GM23248 (cell line): ENCODE measurements at places on chromosomes 13 and 19. TPM values are rescaled to one million over a fixed set of nuclear protein-coding genes. Genes with fewer than 3 reads are reported as not detected.

DNA sequence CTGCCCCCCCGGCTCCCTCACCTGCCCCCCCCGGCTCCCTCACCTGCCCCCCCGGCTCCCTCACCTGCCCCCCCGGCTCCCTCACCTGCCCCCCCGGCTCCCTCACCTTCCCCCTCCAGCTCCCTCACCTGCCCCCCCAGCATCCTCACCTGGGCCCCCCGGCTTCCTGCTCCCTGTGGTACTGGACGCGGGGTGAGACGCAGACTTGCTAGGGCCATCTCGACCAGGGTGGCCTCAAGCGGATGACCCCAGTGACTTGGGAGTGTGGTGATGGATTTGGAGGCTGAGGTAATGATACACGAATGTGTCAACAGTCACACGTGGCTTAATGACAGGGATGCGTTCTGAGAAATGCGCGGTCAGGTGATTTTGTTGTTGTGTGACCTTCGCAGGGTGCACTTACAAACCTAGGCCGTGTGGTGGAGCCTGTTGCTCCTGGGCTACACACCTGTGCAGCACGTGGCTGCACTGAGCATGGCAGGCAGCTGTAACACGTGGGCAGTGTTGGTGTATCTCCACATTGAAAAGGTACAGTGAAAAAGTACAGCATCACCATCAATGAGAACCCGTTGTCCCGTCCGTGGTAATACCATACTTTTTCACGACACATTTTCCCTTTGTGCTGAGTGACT, 197.8 kb downstream of the TEX29 start:
- no peaks in the 10 kb centered on the region for H3K36me3 ChIP-seq
- H3K4me1 ChIP-seq: no peaks in the 10 kb centered on the region
- 0 out of 2 replicates have a peak, but pooled peaks cover 6% of the 10 kb centered on the region for H3K27me3 ChIP-seq

GRCh38 chr13:50124536-50125303, 109.5 kb downstream of the KCNRG start:
- peak; percentile 74 for DNase-seq
- peak overlapping the region; percentile 93 for H3K27ac ChIP-seq
- H3K4me1 ChIP-seq: no peaks in the 10 kb centered on the region
- peak overlapping the region; percentile 94 for H3K4me3 ChIP-seq
- no peaks in the 10 kb centered on the region for H3K36me3 ChIP-seq

DNA sequence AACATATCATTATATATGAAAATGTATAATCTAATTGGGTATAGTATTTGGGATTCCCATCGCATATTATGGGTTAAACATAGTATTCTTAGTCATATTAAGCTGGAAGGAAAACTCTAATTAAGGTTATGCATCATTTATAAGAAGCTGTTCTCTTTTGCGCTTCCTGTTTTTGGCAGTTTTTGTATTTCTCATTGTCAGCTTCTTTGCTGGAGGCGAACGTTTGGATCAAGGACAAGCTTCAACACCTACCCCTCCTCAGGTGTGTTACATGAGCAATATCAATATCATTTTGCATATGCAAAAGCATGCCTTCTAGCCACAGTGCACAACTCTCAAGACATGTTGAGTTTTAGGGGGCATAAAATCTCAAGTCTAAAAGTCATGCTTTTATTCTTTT, 439.8 kb downstream of the TDRD3 start:
- DNase-seq: no peak
- no peaks in the 10 kb centered on the region for H3K36me3 ChIP-seq
- H3K27ac ChIP-seq: no peak overlapping the region

Gene MAB21L1
- total RNA-seq: 13.1 and 13.4 TPM in 2 replicates

- H3K4me1 ChIP-seq: no peaks in the 10 kb centered on the region
- H3K4me3 ChIP-seq: no peak overlapping the region
- 0 out of 2 replicates have a peak, but pooled peaks cover 12% of the 10 kb centered on the region for H3K27me3 ChIP-seq
- no peak overlapping the region for H3K27ac ChIP-seq
- H3K36me3 ChIP-seq: no peaks in the 10 kb centered on the region
These were observed 571.6 kb downstream of the UQCRFS1 start for GRCh38 chr19:28641395-28641794.

DNA sequence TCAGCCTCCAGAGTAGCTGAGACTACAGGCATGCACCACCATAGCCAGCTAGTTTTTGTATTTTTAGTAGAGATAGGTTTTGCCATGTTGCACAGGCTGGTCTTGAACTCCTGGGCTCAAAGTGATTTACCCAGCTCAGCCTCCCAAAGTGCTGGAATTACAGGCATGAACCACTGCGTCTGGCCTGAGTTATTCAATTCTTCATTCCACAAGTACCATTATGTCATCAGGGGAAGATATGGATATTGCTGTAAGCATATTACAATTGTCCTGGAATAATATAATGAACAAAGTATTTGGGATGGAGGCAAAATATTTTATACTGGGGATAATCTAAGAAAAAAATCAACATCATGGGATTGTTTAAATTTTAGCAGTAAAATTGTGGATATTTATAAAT, 646.0 kb upstream of the SLITRK6 start:
- no peak overlapping the region for H3K4me3 ChIP-seq
- H3K27me3 ChIP-seq: no peaks in the 10 kb centered on the region
- H3K27ac ChIP-seq: no peak overlapping the region; the same call in 1 of the 2 replicates
- no peak for DNase-seq
- no peaks in the 10 kb centered on the region for H3K4me1 ChIP-seq
- no peaks in the 10 kb centered on the region for H3K36me3 ChIP-seq

Gene THSD1
- total RNA-seq: 11.4 and 11.6 TPM in 2 replicates

Gene PCDH17
- not detected in 2 replicates for total RNA-seq

DNA sequence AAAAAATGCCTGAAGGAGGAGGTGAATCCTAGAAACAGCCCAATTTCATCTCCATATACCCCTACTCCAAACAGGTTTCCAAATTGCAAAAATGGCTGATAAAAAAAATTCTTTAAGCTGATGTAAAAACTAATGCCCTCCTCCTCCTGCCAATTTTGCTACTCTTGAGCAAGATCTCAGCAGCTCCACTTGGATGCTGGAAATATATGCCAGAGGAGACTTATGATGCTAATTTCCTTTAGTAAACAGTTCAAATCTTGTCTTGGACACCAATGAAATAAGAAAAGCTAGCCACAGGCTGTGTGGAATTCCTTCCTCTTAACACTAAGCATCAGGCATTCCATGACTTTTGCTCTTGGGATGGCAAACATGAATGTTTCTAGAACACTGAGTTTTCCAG, 67.5 kb downstream of the INSR start:
- H3K4me3 ChIP-seq: no peak overlapping the region
- H3K27ac ChIP-seq: no peak overlapping the region
- H3K36me3 ChIP-seq: no peaks in the 10 kb centered on the region
- peak; percentile 20 for DNase-seq
- no peaks in the 10 kb centered on the region; the same call in 1 of the 2 replicates for H3K4me1 ChIP-seq

Gene INSR
- 11.7 and 13.0 TPM in 2 replicates for total RNA-seq

Gene ODAD3
- total RNA-seq: 0.54 TPM in 1 of 2 replicates, not detected in the other

GRCh38 chr13:30745906-30746686, 10.8 kb downstream of the ALOX5AP start:
- no peak overlapping the region for H3K27ac ChIP-seq
- no peak overlapping the region for H3K4me3 ChIP-seq
- H3K4me1 ChIP-seq: peaks cover 25% of the 10 kb centered on the region
- DNase-seq: no peak
- no peaks in the 10 kb centered on the region for H3K36me3 ChIP-seq
- H3K27me3 ChIP-seq: no peaks in the 10 kb centered on the region

- H3K36me3 ChIP-seq: no peaks in the 10 kb centered on the region
- H3K27me3 ChIP-seq: no peaks in the 10 kb centered on the region
- H3K4me1 ChIP-seq: no peaks in the 10 kb centered on the region
- no peak overlapping the region for H3K27ac ChIP-seq
- no peak overlapping the region for H3K4me3 ChIP-seq
These were observed 14.2 kb downstream of the RB1 start for GRCh38 chr13:48317511-48318376.

Gene VSIG10L
- 1.7 and 2.0 TPM in 2 replicates for total RNA-seq

Gene FSTL3
- total RNA-seq: 97.3 and 100 TPM in 2 replicates

Gene STOML3
- total RNA-seq: not detected in 2 replicates

- no peak overlapping the region for H3K4me3 ChIP-seq
- peaks cover 17% of the 10 kb centered on the region for H3K4me1 ChIP-seq
- H3K27me3 ChIP-seq: no peaks in the 10 kb centered on the region
- no peak overlapping the region for H3K27ac ChIP-seq
- DNase-seq: no peak
These were observed 6.0 kb downstream of the PVR start for GRCh38 chr19:44649578-44650145.

DNA sequence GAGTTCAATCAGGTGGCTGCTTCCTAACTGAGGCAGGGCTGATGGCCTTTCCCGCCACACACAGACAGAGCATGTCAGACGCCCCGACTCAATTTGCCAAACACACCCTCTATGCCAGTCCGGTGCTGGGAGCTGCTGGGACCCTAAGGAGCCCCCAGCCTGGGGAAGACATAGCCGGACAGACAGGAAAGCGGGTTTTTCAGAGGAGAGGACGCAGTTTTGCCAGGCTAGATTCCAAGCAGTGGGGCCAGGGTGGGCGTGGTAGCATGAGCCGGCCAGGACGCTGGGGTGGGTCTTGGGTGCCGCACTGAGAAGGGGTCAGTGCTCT, 19.8 kb downstream of the MAST3 start:
- H3K27me3 ChIP-seq: no peaks in the 10 kb centered on the region
- no peak overlapping the region for H3K27ac ChIP-seq
- no peak for DNase-seq

DNA sequence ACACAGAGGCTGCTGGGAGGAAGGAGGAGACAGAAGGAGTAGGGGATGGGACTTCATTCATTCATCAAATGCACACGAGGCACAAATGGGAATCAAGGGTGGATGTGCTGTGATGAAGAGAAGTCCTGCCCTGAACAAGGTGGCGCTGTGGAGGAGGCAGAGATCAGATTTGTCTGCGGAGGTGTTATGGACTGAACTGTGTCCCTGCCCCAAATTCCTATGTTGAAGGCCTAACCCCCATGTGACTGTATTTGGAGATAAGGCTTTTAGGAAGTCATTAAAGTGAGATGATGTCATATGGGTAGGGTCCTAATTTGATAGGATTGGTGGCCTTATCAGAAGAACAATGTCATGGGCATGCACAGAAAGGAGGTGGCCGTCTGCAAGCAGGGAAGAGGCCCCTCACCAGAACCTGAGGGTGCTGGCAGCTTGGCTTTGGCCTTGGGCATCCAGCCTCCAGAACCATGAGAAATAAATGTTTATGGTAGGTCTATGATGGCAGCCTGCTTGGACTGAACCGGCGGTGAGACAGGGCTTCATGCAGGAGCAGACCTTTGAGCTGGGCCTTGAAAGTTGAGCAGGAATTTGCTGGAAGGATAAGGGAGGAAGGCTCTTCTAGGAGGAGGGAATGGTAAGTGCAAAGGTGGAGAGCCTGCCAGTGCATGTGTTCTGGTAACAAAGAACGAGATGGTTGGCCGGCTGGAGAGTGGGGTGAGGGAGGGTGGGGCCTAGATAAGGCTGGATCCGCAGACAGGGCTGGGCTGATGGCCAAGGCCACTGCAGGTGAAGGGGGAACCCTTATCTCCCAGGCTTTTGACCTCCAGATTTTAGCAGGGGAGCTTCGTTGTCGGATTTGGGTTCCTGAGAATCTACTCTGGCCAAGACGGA, 2.7 kb upstream of the CEBPA start:
- H3K27me3 ChIP-seq: peaks cover 26% of the 10 kb centered on the region
- H3K36me3 ChIP-seq: no peaks in the 10 kb centered on the region
- H3K27ac ChIP-seq: no peak overlapping the region
- no peaks in the 10 kb centered on the region for H3K4me1 ChIP-seq

GRCh38 chr19:7535998-7536695, 630 bp downstream of the PNPLA6 start:
- DNase-seq: no peak
- H3K36me3 ChIP-seq: peaks cover 6% of the 10 kb centered on the region; the same call in 1 of the 2 replicates
- no peaks in the 10 kb centered on the region for H3K4me1 ChIP-seq
- no peaks in the 10 kb centered on the region for H3K27me3 ChIP-seq
- no peak overlapping the region for H3K27ac ChIP-seq
